ENCODE measurements at places on chromosomes 4 and X.

GRCh38 chr4:22514481-22514880, 1.4 kb downstream of the ADGRA3 start:
- no peak for ATAC-seq

DNA sequence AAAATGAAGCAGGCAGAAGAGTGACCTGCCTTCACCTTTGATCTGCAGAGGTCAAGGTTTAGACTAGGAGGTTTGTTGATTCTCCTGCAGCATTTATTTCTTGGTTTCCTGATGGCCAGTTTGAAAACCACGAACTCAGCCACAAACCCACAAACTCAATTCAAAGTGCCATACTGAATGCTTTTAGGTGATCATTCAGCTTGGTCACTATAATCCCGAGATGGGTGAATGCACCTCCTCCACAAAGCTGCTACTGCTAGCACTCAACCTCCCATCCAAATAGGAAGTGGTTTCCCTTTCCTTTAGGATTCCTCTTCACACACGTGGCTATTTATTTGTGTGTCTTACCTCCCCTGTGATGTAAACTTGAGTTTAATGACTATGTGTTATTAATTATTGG, 225.2 kb downstream of the MID1 start:
- ATAC-seq, result no peak

DNA sequence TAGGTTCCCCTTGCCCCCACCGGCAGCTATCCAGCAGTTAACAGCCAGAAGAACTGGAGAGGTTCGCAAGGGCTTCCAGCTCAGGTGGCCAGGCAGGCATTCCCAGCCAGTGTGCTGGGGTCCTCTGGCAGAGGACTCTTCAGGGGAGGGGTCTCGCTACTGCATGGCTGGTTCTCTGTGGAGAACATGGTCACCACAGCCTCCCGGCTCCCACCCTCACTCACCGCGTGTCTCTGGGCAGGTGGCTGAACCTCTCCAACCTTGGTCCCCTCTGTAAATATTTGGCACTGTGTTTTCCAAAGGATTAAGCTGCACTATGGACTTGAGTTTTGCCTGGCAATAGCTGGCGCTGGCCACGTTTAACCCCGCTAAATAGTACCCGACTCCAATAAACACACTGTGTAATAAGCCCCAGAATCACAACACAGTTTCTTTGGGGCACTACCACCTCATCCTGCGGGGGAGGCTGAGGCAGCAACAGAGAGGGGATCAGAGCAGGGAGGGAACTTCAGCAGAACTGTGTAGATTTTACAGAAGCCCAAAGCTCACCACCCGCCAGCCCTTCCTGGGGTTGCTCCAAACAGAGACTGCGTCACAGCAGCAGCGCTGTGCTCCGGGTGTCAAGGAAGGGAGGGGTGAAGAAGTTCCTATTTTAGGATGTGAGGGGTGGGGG, 15.2 kb downstream of the BCOR start:
- ATAC-seq, result no peak

GRCh38 chrX:110006821-110007375, 4.0 kb downstream of the TMEM164 start:
- no peak for ATAC-seq

DNA sequence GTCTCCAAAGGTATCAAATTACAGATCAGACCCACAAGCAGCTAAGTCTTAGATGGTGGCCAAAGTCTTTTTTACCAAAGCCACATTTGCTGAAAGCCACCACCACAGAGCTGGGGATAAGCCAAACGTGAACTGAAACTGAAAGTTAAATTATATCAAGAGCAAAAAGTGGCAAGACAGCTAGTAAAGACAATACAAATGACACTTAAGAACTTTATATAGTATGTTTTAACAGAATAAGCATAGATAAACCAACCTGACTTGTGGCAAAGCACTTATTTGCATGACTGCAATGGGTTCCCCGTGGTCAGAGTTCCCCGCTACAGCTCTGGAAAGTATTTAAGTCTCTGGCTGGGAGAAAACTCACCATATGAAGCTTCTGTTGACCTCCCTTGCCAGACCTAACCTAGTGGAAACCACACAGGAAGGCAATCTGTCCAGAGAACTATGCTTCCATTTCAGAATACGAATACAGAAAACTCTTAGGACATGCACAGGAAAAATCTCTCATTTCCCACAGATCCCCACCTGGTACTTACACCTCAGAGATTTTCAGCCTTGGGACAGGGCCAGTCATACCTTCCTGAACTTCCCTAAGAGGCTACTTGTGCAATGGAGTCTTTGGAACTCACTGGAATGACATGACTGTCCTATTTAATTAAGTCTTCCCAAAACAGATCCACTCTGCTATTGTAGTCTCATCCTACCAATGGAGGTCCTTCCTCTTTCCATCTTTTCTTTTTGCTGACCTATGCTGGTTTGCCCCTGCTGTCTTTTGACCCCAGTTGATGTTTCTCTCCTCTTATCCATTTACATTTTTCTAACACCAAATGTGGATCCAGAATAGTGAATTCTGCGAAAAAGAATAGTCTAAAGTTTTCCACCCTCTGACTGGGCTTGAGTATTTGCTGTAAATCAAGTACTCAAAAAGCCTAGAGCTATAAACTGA, 225.1 kb downstream of the NR3C2 start:
- no peak for ATAC-seq

Measured in esophagus mucosa (tissue), 1 donor.